ENCODE measurements at places on chromosomes 2 and 18.

GRCh38 chr2:212153923-212154322, 384.7 kb downstream of the ERBB4 start:
- DNase-seq: no peak

GRCh38 chr2:223000872-223001796, 50.9 kb upstream of the KCNE4 start:
- DNase-seq: no peak

DNA sequence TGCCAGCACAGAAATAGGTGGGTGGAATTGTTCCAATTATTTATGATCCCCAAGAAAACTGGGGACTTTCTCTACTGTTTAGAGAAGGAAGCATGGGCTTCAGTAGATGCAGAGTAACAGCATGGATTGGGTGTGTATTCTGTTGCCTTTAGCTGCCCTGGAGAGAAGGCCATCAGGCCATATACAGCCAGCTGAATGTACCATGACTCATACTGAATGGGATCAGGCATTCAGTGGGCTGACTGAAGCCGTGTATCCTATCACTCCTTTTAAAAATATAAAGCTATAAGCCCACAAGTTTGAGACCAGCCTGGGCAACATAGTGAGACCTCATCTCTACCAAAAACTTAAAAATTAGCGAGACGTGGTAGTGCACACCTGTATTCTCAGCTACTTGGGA, 16.7 kb upstream of the PLEKHM3 start:
- DNase-seq: no peak

DNA sequence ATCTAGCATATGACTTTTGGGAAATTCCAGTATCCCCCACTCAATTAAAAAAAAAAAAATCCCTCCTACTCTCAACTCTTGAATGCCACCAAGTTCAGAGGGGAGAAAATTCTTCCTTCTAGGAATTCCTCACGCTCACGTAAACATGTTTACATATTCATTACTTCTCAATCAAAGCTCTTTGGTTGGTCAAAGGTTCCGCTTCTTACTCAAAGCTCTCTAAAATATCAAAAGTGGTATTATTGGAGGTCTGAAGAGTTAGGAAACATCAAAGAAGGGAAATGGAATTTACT, 4.1 kb downstream of the DOCK10 start:
- no peak for DNase-seq

DNA sequence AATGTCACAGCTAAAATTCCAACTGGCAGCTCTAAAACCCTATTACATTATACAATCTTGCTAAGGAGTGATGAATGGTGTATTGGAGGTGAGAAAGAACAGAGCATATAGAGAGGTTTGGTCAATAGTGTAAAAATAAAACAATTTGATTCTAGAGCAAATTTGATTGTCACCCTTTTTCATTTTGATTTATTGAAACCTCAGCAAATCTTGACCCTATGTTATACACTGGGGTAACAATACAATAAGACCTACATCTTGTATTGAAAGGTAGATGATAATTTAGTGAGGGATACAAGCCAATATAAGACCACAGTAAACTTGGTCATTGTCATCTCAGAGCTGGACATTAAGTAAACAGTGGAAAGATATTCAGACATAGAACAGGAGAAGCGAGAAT, 671.9 kb downstream of the IRS1 start:
- DNase-seq: no peak

- peak; percentile 90 for DNase-seq
Measured at GRCh38 chr2:217934321-217935131, 68.3 kb downstream of the TNS1 start.

- no peak for DNase-seq
Measured at GRCh38 chr18:44781886-44782285, 101.2 kb downstream of the SETBP1 start.

DNA sequence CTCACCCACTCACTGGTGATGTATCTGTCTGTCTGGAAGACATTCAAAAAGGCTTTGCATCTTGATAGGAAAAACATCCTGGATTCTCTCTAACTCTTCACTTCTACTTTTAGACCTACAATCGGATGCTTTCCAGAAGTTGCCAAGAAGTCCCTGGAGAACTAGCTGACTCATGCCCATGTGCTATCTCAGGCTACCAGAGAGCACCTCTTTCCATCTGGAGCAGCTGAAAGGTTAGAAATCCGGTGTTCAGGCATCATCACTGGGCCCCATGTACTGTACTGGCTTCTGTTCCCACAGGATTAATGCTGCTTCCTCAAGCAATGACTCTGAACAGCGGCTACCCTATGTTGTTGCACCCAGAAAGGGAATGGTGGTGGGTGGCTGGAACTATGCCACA, 259.0 kb downstream of the NBAS start:
- DNase-seq: no peak

DNA sequence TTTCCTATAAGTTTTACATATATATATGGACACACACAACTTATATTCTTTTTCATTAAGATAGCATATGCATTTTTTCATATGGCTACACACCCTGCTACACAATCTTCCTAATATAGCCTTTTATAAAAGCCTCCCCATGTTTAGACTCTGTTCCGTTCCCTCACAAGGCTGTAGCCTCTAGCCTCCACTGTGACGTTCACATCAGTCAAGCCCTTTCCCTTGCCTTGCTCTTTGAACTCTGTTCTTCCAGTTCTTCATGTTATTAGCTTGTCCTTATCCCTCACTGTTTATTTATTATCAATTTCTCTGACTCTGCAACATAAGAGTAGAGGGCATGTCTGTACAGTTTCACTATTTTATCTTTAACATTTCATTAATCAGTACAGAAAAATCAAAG, 38.9 kb downstream of the HADHB start:
- DNase-seq: no peak

GRCh38 chr2:37376421-37377186, 32.2 kb downstream of the QPCT start:
- DNase-seq: no peak

DNA sequence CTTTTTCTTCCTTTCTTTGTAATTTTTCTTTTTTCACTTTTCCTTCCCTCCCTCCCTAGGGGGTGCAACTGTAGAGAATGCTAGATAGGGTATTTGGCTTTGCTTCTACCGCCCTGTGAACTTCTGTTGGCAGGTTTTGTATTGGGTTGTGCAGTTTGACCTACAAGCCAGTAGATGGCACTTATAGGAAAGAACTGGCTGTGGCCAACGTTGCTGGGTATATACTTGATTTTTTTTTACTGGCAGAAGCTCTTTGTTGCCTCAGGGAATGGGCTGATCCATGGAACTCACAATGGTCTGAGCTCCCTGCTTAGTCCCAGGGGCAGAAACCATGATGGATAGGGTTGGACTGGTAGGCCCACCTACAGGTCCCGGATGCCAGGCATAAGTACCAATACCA, 1019.5 kb upstream of the LRRTM1 start:
- no peak for DNase-seq

DNA sequence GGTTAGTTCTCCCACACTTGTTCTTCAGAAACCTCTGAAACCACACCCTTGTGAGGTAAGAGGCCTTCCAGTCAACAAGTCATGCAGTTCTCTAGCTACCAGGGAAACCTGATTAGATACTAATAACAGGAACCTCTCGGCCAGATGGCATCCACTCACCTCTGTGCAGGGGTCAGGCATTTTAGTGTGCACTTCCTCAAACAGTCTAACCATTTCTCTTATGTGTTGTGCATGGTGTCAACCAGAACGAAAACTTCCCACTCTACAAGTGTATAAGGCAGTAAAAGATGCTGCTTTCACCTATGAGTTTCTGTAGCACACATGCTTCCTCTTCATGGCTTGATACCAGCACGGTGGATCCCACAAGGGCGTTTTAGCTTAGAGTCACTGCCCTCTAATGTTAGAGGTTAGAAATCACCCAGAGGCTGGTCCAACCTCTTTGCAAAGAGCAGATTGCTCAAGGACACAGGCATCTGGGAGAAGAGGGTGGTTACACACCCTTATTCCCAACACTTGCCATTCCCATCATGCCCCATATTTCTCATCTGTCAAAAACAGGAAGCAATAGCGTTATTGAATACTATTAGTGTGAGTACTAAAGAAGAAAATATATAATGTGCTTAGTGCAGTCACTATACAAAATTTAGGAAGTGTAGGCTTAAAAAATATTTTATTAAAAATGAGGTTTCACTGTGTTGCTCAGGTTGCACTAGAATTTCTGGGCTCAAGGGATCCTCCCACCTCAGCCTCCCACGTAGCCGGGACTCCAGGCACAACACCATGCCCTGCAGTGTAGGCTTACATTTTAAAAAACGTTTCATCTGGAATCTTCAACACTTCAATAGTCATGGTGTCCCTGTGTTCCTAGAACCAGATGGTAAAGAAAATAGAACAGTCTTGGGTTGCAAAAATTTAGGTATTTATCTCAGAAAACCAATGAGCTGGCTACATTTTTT, 34.5 kb upstream of the RAB31 start:
- DNase-seq: peak; percentile 69

- peak; percentile 35 for DNase-seq
Measured at GRCh38 chr2:154452906-154453493, 245.5 kb upstream of the KCNJ3 start.

DNA sequence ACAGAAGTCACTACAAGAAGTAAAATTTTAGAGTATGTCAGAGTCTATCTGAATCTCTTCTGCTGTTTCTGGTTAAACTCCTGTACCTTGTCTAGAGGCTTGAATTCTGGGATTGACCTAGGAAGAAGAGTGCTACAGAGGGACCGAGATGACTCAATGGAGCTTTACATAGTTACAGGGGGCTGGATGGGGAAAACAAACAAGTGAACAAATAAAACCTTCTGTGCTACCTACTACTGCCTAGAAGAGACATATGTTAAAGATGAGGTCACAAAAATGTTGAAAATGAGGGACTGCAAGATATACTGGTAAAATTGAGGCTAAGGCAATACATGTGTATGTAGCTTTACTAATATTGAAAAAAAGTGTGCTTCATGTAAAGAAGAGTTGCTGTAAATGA, 265.4 kb upstream of the TFPI start:
- DNase-seq: no peak

- no peak for DNase-seq
Measured at GRCh38 chr2:165013944-165014619, 58.8 kb upstream of the SLC38A11 start.

- no peak for DNase-seq
Measured at GRCh38 chr2:33142810-33143209, 196.1 kb downstream of the LTBP1 start.

DNA sequence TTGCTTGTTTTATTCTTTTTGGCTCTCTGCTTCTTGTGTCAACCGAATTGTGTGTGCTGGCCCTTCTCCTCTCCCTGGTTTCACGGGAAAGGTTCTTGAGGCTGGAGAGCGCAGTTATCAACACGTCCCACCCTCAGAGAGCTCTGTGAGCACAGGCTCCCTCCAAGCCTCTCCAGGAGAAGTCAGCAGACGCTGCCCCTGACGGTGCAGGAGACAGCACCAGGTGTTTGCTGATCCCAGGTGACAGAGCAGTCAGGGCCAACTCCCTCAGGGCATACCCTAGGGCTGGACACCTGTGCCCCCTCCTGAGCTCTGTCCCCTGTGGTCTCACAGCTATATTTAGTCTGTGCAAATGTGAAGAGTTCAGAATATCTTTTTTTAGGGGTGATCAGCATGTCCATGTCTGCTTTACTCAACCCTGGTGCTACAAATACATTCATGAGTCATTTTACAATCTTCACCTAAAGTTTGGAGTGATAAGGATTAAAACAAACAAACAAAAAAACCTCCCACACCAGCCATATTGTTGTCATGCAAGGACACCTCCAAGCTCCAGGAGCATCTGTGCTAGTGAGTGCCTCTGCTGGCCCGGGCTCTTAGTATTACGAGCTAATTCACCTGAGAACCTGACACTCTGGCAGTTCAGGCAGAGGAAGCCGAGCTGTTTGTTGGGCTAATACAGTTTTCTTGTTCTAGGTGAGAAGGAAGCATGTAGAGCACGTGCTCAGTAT, 65.9 kb upstream of the TMEM200C start:
- no peak for DNase-seq

- DNase-seq: no peak
Measured at GRCh38 chr2:188291617-188292347, at the start of gene GULP1. Gene GULP1 (plus strand): TSS chr2:188291874. CDS start chr2:188477703, 185,829 bp downstream.

DNA sequence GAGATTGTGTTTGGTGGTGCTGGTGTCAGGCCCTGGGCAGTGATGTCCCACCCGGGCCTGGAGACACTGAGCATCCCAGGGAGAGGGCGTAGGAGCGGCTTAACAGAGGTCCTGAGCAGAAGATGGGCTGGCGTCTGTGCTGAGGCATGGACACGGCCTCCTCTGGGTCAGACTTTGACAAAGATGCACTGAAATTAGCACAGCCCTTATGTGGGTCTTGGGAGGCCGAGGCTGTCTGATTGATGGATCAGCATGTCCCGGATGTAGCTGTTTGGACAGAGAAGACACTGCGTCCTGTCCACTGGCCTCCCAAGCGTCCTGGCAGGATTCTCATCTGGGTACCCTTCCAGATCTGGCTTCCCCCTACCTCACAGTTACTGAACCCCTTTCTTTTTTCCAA, 159.4 kb downstream of the ANKRD30B start:
- DNase-seq: no peak

DNA sequence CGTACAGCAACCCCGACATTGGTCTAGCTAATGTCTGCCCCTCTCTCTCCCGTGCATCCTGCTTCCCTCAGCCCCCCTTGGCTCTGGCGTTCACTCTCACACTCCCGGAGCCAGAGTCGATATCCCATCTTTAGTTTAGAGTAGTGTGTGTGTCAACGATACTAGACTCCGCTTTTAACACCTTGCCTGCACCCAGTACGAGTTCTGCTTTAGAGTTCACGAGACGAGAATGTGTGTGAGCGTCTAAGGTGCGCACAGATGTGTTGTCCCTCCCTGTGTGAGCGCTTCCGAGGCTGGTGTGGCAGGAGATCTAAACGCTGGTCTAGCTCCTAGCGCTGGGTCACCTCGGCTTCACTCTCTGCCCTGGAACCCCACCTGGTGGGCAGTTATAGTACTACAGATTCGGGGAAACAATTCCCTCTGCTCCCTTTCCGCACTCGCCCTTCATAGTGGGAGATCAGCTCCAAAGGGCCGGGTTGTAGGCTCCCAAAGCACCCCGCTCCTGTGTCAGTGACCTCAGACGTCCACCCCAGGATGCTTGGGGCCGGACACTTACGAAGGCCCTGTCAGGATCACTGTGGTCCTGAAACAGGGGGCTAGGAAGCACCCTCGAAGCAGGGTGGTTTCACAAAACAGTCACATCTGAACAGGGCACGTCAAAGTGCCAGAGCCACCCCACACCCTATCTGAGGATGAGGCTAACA, 2.6 kb upstream of the CYP26B1 start:
- peak; percentile 65 for DNase-seq

DNA sequence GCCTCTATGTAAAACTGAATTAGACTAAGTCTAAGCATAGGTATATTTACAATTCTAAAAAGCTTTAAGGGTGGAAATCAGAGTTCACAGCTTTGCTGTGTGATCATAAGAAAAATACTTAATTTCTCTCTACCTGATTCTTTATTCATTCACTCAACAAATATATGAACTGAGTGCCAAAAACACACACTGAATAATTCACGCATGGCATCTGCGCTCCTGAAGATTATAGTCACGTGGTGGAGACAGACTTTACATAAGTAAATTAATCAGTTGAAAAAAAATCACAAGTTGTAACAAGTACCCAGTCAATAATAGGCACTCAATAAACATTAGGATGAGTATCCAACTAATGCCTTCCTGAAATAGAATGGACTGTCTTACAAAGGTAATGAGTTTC, 351.6 kb downstream of the METTL4 start:
- DNase-seq: no peak

- no peak for DNase-seq
Measured at GRCh38 chr2:207606829-207607228, 18.4 kb downstream of the METTL21A start.

- peak; percentile 97 for DNase-seq
Measured at GRCh38 chr18:49055754-49056172, 105.0 kb upstream of the SMAD7 start.

GRCh38 chr2:178199334-178199733, 5.0 kb downstream of the OSBPL6 start:
- DNase-seq: no peak
